ENCODE measurements at places on chromosomes 13 and 19.
A peak's percentile ranks its signal among the peaks of the same experiment; 100 is the strongest.

DNA sequence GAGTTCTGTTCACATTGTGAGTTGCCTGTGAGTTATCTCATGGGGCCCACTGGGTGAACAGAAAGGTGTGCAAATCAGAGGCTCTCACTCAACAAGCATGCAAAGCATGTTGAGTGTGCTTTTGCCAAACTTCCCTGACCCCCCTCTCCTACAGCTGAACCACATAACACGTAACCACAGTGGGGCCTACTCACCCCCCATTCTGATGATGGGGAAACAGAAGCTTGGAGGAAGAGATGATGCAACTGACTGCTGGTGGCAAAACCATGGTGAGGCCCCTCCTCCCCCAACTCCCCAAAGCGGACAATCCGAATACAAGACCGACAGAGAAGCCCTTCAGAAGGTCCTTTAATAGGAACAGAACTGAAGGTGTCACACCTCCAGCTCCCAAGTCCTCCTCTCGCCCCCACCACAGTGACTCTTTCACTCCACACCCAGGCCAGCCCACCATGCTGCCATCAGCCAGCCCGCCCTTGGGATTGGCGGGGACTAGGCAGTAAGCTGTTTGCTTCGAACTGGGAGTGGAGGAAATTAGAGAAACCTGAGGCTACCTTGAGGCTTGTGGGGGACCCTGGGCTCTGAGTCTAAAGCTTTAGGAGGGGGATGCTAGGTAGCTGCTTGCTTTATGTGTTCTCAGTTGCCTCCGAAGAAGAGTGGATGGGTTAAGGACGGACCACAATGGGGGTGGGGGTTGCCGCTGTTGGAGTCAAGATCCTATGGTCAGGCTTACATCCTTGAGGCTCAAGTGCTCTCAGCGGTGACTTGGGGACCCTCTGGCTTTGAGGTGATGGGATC, 3.8 kb downstream of the ZNF784 start:
- no peak for DNase-seq

DNA sequence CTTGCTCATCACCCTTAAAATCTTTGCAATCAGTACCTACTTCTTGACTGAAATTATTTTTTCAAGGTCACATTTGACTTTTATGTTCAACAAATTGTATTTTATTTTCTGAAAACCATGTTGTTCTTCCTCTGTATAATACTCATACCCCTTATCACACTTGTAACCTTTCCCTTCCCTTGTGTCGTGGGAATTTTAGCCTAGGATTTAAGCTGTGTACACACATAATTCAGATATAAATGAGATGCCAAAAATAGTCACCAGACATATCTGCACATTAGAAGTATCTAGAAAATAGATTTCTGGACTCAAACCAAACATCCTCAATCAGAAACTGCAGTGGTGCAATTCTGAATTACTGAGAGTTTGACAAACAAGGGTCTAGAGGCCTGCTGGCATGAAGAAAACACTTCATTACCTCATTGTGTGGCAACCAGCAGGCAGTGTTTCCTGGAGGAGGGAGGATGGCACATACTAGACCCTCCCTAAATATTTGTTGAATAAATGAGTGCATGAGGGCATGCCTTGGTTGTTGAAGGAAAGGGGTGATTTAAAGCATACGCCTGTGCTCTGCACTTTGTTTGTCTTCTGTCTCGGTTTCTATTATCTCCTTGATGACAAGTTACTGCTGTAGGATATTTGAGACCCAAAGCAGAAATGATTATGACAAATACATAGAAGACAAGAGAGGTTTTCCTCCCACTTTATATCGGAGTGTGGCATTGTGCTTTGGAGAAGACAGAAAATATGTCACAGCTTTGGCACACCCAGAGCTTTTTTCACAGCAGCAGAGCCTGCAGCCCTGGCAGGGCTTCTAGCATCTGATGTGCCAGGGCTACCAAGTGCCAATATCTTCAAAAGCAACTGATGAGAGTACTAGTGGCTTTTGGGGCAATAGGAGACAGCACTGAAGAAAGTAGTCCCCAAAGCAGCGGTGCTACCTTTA, 881.1 kb downstream of the PCDH9 start:
- no peak for DNase-seq

GRCh38 chr19:5968431-5969373, 9.2 kb downstream of the RANBP3 start:
- no peak for DNase-seq

- no peak for DNase-seq
These were observed 201.8 kb downstream of the LHFPL6 start for GRCh38 chr13:39401046-39401705.

- peak; percentile 62 for DNase-seq
These were observed 28.4 kb downstream of the PSG1 start for GRCh38 chr19:42850981-42851717.

GRCh38 chr13:93625536-93625935, 398.9 kb downstream of the GPC6 start:
- DNase-seq = no peak

DNA sequence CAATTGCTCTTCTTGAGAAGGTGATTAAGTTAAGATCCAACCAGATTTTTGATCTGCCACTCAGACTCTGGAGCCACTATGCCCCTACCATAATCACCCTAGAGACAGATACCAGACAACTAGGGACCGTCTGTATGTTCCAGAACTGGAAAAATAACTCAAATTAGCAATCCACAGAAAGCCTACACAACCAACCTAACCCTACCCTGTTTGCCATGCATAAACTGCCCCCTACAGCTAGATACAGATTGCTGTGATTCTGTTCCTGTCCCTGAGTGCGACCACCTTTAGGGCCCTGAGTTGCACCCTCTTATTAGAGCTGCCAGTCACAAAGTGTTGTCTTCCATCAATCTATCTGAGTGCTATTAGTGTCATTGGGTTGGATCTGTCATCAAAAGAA, 929.8 kb upstream of the SLITRK1 start:
- no peak for DNase-seq
